Amniotic epithelial cell (primary cell): ENCODE measurements at places on chromosomes 4 and X.
A peak's percentile ranks its signal among the peaks of the same experiment; 100 is the strongest.

- no peak for DNase-seq
These were observed 35.5 kb upstream of the PLAC8 start for GRCh38 chr4:83149865-83150652.

GRCh38 chrX:134537179-134537955, 77.4 kb downstream of the HPRT1 start:
- DNase-seq = peak; percentile 77

GRCh38 chr4:94583914-94584641, 132.3 kb downstream of the PDLIM5 start:
- DNase-seq = no peak

DNA sequence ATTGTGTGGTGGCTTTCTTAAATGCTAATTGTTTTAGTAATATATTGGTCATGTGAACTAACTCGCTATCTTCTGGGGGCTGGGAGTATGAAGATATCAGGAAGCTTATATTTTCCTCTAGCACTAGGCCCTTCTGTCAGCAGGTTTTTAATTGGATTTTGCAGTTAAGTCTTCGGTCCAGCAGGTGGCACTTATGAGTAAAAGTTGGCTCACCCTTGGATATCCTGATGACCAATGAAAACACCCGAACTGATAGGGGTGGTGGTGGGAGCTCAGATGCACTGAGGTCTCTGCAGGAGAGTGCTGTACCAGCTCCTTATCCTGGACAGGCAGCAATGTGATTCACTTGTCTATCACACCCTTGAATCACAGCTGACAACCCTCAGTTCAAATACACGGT, 1365.8 kb upstream of the DIAPH2 start:
- no peak for DNase-seq

DNA sequence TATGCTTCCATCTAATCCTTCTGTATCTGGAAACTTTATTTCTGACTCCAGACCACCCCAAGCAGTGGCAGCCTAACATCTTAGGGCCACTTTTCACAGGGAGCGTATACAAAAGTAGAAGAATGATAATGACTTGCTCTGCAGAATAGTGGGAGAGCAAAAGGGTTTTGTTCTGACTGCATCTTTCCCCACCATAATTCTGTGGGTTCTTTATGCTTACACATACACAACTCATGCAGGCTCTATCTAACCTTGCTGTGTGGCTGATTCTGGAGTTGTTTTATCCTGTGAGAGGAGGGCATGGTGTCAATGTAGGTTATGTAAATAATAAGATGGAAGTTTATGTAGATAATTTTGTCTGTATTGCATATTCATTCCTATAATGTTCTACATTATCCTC, 42.4 kb upstream of the NDNF start:
- DNase-seq = no peak

DNA sequence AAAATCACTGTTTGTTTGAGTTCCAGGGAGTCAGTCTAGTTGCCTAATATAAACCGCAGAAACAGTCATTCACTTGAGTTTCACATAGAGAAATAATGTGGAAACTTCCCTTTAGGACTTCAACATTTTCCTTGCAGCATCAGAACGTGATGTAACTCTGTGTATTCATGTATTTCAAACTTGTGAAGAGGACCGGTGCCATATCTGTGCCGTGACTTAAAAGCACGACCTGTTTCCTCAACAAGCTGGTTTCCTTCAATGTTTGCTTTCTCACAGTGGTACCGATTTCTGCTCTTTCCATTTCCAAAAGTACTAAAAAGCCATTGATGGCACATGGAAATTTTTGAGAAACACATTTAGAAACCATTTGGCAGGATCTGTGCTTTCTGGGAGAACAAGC, 166.6 kb upstream of the RAPGEF2 start:
- peak; percentile 51 for DNase-seq
